ENCODE measurements at places on chromosomes 5 and 9. TPM values are rescaled to one million over a fixed set of nuclear protein-coding genes. Genes with fewer than 3 reads are reported as not detected.

Gene MARCOL
- not detected for total RNA-seq

Gene NDOR1
- total RNA-seq: 1.6 TPM

Gene STPG3
- total RNA-seq: not detected

Gene PTCH1
- total RNA-seq: 1.7 TPM

Gene ANKRD34B
- total RNA-seq: not detected

Gene AK8
- total RNA-seq: 0.15 TPM

Gene PDE6A
- not detected for total RNA-seq

Gene ANAPC2
- 20.3 TPM for total RNA-seq

Gene CDKN2A
- 19.0 TPM for total RNA-seq

Gene FSD1L
- total RNA-seq: 1.8 TPM

Data from smooth muscle cell of the coronary artery (primary cell).